Tibial artery (tissue), 4 donors: ENCODE measurements at places on chromosomes 6 and 20.

DNA sequence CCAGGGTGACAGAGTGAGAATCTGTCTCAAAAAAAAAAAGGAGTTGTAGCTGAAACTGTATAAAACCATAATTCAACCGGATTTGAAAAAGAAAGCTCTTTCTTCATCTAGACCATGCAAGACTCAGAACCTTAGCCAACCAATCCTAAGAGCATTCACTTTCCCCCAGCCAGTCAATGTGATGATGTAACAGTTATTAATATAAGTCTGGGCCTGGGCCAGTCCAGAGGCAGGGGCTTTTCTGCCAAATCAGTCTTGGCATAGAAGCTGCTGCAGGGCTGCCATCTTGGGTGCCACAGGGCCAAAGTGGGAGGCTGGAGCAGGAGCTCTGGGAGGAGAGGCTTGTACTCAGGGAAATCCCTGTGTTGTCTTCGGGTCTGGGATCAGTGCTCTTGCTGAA is 288.4 kb downstream of the CLIC5 start:
- DNase-seq: no peak

- no peak for DNase-seq
Measured at GRCh38 chr20:51400051-51400926, 142.2 kb downstream of the NFATC2 start.

- DNase-seq: no peak
Measured at GRCh38 chr20:19633985-19634384, 124.1 kb upstream of the RIN2 start.

GRCh38 chr6:42104095-42104803 is 38.2 kb downstream of the C6orf132 start:
- peak; percentile 74 for DNase-seq

DNA sequence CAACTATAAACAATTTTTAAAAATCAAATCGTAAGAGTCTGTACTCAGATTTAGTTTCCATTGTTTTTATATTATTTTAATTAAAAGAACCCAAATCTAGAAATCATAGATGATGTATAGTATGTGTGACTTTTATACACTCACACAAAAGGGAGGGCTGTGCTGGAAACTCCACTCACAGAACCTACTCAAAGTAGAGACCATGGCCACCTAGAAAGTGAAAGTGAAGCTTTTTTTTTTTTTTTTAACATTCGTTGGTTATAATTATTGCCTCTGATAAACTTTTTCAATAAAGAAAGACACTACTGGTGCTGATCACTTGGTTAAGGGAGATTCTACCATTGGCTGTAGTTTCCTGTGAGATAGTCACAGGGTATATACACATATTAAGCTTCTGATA is 37.9 kb upstream of the PRL start:
- no peak for DNase-seq

GRCh38 chr6:151716526-151716932 is 91.0 kb upstream of the ESR1 start:
- DNase-seq: no peak

GRCh38 chr6:19153270-19153980 is 683.7 kb upstream of the ID4 start:
- peak; percentile 66 for DNase-seq

DNA sequence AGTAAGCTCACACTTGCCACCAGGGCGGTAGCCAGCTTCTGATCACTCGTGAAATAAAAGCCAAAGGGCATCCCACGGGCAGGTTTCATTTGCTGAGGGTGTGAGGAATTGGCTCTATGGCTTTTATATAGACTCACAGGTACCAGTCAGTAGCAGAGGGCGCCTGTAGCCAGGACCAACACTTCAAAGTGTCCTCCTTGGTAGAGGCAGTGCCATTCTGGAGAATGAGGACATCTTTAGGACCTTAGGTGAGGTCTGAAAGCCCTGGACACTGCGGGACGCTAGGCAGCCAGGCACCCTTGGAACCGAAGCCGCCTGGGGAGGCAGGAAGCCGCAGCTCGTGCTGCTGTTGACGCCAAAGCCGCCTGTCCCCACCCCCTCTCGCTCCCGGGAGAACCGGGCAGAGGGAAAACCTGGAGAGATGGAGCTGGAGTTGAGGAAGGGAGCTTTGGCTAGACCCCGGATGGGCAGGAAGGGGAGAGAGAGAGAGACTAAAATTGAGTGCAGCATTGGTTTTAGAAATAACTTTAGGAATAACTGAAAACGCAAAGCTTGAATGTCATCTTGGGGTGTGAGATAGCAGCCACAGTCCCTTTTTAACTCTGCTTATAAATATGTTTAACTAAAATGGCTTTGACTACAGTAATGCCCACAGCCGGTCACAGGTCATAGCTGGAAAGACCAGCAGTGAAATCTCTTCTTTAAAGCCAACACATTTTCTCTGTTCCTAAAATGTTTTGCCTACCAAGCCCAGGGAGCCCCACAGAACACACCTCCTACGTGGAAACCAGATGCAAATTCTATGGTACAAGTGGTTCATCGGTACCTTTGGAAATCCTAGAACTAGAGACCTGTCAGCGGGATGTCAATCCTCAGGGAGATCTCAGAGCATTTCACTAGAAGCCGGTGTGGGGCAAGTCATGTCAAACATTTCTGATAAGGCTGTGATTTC is 128.5 kb upstream of the CDYL start:
- peak; percentile 92 for DNase-seq

- no peak for DNase-seq
Measured at GRCh38 chr6:119844387-119844786, 494.8 kb upstream of the MAN1A1 start.

GRCh38 chr6:53309059-53309900 is 39.5 kb downstream of the ELOVL5 start:
- no peak for DNase-seq

GRCh38 chr20:13022401-13023155 is 13.8 kb downstream of the SPTLC3 start:
- DNase-seq: no peak

GRCh38 chr6:115882771-115883170 is 177.9 kb downstream of the FRK start:
- no peak for DNase-seq

DNA sequence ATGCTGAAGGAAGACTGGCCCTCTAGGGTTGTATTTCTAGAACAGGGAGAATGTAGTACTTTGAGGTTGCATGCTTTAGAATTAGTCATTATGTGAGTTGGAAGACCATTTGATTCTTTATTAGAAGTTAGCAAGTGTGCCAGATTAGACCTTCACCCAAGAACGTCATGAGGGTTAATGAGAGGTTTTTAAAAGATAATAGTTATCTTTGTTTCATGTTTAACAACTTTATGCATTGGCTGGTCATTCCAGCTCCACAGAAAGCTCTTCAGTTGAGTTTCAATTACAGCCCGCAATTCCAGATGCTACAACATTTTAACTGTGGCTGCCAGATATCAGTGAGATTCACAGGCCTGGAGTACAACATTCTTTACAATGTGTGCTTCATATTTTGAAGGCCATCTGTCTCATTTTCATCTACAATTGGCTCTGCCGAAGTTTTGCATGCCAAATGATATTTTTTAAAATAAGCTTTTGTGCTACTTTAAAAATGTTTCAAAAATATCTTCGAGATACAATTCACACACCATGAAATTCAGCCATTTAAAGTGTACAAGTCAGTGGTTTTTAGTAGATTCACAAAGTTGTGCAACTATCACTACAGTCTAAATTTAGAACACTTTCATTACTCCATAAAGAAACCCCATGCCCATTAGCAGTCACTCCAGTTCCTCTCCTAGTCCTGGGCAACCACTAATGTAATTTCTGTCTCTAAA is 61.1 kb upstream of the FBXO30 start:
- DNase-seq: no peak
